Activated CD4-positive, CD25-positive, alpha-beta regulatory T cell (primary cell): ENCODE measurements at places on chromosomes 2 and 18.

- DNase-seq = no peak
Measured at GRCh38 chr2:11319939-11320338, 24.5 kb downstream of the ROCK2 start.

GRCh38 chr18:58105888-58106260 lies 61.8 kb downstream of the NEDD4L start:
- DNase-seq = no peak

- no peak for DNase-seq
Measured at GRCh38 chr2:40364151-40364874, 87.6 kb downstream of the SLC8A1 start.

- no peak for DNase-seq
Measured at GRCh38 chr2:227782804-227783203, 30.8 kb upstream of the CCL20 start.

- no peak for DNase-seq
Measured at GRCh38 chr2:52084759-52085158, 1052.8 kb upstream of the NRXN1 start.

DNA sequence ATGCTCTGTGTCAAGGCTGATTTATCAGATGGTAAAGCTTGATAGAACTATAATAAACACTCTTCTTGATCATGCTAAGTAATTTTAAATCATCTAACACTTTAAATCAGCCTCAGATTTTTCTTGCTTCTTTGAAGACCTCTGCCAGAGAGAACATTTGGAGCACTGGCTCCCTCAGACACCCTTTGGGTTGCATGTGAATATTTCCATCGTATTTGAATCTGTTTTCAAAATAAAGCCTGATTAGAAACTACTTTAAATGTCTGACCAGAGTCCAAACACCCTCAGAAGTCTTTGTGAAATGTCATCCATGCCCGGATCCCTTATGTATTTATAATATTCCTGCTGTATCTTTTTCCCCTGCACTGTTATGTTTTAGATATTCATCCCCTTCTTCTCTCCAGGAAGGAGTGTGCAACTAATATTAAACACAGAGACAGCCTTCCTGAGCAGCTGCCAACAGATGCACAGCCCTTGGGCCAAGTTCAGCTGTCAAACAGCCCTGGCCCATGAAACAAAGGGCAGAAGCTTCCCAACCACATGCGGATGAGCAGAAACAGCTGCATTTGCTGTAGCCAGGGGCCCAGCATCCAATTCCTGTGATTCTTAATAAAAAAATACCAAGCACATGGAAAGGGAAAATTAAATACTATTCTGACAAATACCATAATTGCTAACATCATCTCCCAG lies 46.5 kb downstream of the DPP10 start:
- no peak for DNase-seq

DNA sequence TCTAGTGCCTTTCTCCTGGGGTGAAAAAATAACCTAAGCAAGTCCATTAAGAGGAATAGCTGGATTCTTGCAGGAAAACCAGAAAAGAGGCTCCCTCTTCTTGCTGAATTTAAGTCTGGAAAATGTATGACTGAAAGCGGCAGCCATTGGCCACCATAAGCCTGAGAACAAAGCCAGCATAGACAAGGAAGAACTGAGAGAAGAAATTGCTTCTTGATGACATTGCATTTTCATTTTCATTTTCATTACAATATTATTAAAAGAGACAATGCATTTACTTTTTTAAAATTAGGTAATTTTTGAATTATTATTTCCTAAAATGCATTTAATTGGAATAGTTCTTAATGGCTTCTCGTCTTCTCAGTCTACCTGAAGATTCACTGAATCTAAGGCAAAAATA lies 1157.5 kb upstream of the ZEB2 start:
- DNase-seq = no peak
